Femur (tissue), 1 donor: ENCODE measurements at places on chromosomes 12 and 14.

DNA sequence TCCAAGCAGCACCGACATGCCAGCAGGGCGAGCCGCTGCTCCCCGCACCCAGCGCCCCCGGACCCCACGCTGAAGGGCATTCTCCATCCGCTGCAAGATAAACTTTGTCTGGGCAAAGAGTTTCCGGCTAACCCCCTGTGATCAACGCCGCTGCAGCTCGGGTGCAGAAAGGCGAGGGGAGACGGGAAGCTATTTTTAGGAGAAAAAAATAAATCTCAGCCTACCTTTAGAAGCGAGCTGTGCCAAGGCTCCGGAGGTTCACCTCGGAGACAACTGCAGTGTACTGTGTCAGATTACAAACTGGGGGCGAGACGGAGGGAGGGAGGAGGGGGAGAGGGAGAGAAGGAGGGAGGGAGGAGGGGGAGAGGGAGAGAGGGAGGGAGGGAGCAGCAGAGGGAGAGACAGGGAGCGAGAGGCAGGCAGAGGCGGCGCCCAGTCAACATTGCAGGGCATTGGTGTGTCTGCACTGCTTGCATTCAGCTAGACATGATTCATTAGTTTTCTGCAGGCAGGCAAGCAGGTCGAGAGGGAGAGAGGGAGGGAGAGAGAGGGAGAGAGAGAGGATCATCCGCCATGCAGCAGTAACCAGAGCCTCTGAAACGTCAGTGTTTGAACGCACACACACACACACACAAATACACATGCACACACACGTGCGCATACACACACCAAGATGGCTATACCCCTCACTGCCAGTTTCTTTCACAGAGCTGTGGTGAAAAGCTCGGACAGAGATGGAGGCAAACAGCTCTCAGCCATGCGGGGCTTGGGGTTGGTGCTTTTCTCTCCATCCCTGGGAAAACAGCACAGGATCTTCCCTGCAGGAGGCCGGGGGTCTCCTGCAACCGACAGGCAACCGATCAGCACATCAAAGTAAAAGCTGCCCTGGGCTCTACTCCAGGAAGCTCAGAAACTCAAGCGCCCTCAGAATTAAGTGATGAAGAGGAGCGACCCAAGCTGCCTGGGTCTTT, at the start of gene RIMBP2:
Gene RIMBP2 (minus strand): TSS at position 302 of the 971 bp plus-strand sequence. CDS start 237,286 bp downstream, outside the sequence.
- peak; percentile 59 for DNase-seq

- DNase-seq: no peak
Measured at GRCh38 chr12:53197011-53197640, 9.9 kb downstream of the ITGB7 start.

DNA sequence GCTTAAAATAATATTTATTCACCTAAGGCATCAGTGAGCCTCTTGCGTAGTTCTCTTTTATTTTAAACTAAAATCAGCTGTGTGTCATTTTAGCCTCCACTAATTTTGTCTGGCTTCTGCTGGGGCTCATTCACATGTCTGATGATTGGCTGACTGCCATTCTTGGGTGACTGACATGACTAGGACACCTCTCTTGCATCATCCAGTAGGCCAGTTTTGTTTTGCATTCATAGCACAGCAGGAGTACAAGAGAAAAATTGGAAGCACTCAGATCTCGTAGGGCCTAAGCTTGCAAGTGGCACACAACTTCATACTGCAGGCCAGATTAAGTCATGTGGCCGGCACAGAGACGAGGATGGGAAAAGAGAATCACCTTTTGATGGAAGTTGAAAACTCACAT, 1226.5 kb downstream of the GALC start:
- no peak for DNase-seq

GRCh38 chr12:104565606-104566243, 109.0 kb downstream of the CHST11 start:
- DNase-seq: no peak

- DNase-seq: no peak
Measured at GRCh38 chr14:38176379-38176778, 31.3 kb upstream of the SSTR1 start.

DNA sequence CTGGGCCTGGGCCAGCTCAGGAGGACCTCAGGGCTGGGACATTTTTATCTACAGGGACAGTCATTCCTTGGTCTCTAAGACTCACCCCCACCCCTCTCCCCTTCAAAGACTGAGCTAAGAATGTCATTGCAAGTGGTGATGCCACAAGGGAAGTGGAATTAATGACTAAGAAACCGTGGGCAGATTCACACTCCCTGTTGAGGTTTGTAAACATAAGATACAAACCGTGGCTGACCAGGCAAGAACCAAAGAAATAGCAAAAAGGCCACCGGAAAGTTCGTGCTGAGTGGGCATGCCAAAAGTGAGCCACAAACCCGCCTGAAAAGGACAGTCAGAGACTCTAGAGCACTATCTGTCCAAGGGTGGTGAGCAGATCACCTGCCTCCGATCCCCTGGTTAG, 25.7 kb downstream of the NUAK1 start:
- no peak for DNase-seq

GRCh38 chr14:22977684-22978486, 4.5 kb downstream of the AJUBA start:
- peak; percentile 82 for DNase-seq

DNA sequence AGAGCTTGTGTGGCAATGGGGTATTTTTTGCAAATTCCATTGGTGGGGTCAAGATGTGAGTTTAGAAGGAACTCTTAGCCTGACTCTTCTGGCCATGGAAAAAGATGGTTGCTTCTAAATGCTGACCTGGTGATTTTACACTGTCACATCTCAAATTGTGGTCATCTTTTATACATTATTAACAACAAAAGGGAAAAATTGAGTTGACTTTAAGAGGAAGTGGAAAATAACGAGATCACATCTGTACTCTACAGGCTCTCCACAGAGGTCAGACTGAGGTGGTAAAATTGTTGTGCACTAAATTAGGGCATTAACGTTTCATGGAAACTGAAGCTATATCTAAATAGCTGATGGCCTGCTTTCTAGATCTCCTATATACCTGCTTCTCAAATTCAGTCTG, 44.7 kb downstream of the PTPN11 start:
- DNase-seq: no peak

- DNase-seq: no peak
Measured at GRCh38 chr14:69654116-69654515, 42.7 kb downstream of the SUSD6 start.

DNA sequence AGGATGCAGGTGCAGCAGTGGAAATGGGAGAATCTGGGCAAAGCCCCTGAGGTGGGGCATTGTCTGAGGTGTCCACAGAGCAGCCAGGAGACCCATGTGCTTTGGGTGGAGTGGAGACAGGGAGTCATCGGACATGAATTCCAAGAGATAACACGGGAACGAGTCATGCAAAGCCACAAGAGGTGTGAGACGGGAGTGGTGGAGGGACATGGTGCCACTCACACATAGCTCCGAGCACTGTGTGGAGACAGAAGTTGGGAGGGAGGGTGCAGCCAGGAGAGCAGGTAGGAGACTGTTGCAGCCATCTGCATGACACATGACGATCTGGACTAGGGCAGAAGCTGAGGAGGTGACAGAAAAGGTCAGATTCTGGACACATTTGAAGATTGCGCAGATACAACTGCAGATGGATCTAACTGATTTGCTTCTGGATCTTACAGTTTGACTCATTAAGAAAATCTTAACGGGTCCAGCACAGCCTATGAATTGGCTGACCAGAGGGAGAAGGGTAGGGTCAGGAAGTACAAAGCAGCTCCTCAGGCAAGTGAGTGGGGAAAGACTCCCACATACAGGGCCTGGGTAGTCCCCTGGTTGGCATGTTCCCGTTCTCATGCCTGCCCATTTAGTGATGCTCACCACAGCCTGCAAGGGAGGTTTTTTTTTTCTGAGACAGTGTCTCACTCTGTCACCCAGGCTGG, 379.8 kb downstream of the FUT8 start:
- DNase-seq: no peak

GRCh38 chr12:52293926-52294325, 2.6 kb upstream of the KRT81 start:
- no peak for DNase-seq

- peak; percentile 43 for DNase-seq
Measured at GRCh38 chr14:70640938-70641547, 673 bp upstream of the TTC9 start.

- DNase-seq: no peak
Measured at GRCh38 chr12:34600592-34601462, 578.5 kb downstream of the ALG10 start.

DNA sequence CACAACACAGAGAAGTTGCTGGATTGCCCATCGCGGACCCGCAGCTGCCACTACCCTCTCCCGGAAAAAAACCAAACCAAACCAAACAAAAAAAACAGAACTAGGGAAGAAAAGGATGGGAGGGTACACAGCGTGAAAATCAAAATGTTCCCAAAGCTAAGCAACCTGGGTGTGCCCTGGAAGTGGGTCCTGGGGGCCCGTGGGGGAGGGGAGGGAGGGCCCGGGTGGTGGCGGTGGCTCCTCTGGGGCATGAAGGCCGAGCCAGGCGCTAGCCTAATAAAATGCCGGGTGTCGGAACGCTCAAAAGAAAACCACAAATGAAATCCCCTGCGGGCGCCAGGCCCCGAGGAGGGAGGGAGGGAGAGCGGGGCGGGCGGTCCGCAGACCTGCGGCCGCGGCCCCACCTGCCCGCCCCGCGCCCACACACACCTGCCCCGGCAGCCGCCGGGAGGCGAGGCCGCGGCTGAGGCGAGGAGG, 787 bp downstream of the HECTD4 start:
- peak; percentile 31 for DNase-seq

DNA sequence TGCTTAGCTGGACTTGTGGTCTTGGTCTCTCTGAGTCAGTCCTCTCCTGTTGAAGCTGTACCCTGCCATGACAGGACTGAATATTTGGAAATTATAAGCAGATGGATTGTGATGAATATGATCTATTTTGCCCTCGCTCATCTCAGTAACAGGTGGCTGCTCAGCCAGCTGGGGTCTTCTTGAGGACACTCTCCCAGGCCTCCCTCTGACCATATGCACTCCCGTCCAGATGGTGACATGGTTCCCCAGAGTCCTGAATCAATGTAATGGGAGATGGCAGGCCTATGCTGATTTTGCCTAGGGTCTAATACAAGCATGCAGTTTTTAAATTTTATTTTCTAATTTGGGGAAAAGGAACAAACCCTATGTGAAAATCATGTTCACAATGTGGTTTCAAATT, 63.1 kb upstream of the TRHDE start:
- peak; percentile 18 for DNase-seq

GRCh38 chr14:50345846-50346422, 33.8 kb downstream of the DMAC2L start:
- no peak for DNase-seq

DNA sequence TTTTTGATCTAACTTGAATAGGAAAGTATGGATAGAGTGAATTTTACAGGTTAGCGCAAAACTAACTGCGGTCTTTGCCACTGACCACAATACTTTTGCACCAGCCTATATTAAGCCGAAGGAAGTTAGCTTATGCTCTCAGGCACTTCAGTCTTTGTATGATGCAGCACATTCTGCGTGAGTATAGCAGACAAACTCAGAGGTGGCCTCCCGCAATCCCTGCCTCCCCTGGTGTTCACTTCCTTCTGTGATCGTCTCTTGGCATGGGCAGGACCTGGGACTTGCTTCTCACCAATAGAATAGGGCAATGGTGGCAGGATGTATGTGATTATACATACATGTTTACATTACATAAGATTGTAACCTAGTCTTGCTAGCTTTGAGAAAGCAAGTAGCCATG, 10.3 kb upstream of the SLC6A13 start:
- DNase-seq: no peak

GRCh38 chr14:31660728-31661127, 99.5 kb downstream of the NUBPL start:
- no peak for DNase-seq

- no peak for DNase-seq
Measured at GRCh38 chr12:128609861-128610260, 213.9 kb downstream of the SLC15A4 start.

DNA sequence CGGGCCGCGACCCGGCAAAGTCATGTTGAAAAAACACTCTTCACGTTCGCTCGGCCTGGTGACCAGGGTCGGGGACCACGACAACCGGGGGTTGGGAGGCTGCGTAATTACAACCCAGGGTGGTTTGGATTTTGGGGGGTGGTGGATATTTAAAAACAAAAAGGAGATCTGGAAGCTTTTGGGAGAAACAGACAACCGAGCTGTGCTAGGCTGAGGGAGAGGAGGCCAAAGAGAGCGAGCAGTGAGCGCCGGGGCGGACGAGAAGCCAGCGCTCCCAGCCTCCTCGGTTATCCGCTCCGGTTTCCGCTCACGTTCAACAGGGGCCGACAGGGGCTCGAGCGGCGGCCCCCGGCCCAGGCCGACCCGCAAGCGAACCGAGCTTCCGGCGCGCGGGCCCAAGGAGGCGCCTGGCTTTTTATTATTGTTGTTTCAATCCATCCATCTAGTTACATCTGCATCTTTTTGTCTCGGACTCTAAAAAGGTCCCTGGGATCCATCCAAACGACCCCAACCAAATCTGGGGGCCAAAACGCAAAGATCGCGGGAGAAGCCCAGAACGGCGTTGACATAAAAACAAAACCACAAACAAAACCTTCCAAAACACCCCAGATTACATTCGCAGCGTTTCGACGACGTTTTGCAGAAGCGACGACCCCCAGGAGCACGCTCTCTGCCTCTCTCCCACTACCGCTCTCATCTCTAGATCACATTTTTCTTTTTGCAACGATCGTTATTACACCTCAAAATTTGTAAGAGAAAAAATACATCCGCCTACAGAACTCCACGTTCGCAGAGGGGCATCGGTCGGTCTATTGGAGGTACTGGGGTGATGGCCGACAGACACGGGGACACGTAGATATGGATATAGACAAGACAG, 771 bp downstream of the OTX2 start:
- DNase-seq: no peak
